Fibroblast of skin of right quadriceps (primary cell): ENCODE measurements at places on chromosomes 2 and 18.

- peak; percentile 44 for DNase-seq
These were observed 138.9 kb downstream of the HDAC4 start for GRCh38 chr2:239261796-239262483.

DNA sequence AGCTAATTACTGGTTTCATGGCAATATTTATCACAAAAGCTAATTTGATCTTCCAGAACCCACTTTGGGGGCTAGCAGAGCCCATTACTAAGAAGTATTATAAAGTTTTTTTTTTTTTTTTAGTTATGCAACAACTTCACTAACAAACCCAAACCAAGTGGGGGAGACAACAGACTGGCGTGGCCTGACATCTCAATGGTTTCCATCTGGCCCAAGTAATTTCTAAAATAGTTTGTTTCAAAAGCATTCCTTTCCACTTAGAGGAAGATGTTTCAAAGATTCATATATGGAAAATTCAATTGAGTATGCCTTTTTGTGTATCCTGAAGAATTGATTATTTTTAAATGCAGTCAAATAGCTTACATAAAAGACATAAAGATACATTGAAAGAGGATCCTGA, 367.1 kb downstream of the HRH4 start:
- DNase-seq, result peak; percentile 46

GRCh38 chr2:118062048-118062447, 26.2 kb upstream of the INSIG2 start:
- DNase-seq, result peak; percentile 34

DNA sequence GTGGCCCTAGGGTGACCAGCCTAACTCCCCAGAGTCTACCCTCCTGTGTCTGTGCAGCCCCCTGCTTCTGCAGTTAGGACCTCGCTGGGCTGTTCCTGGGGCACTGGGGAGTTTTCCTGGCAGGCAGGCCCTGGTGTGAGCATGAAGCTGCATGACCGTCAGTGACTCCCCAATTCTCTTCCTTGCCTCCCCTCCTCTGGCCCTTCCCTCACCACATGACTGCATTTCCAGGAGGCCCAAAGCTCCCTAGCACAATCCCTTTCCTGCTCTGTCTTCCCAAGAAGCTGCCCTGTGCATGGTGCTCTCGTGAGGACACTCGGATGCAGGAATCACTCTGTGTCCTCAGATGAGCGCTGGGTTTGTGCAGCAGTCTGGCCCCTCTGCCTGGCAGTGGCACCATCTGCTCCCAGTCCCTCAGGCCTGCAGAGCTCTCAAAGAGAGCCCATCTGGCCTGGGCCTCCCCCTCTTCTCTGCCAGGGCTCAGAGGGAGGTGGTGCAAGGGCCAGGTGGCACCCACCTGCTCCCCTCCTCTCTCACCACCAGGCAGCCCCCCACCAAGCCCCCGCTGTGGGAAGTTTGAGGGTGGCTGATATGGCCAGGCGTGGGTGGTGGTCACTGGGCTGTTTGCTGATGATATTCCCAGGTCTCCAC, 125.6 kb upstream of the HS6ST1 start:
- DNase-seq, result no peak

DNA sequence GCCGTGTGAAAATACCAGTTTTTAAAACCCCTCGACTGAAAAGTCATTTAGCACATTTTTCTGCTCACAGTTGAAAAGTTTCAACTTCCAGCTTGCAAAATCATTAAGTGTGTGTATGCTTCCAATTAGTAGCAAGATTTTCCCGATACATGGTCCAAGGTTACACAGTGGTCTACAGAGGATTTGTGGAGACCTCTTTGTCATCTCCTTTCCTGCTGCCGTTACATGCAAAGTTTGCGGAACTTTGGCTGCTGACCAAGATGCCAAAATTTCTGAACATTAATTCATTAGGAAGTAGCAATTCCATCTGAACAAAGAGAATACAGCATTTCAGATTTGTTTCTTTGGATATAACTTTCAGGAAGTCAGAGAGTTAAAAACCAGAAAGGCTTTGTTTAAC, 474.6 kb downstream of the PLCL1 start:
- peak; percentile 56 for DNase-seq

DNA sequence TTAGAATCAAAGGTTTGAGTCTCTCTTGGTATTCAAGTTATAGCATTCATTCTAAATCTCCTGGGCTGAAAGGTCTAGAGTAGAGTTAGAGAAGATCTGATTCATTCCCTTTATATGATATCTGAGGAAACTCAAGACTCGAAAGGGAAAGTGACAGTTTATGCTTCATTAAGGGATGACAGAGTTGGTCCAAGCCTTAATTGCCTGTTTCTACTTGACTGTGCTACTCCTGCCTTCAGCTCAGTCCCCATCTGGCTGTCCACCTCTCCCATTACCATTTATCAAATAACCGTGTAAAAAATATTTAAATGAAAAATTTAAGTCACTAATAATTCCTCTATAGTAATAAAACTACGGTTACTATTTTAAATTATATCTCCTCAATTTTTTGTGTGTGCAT, 537.1 kb upstream of the MEX3C start:
- no peak for DNase-seq

GRCh38 chr18:2932247-2933181, 80.4 kb downstream of the LPIN2 start:
- peak; percentile 69 for DNase-seq

DNA sequence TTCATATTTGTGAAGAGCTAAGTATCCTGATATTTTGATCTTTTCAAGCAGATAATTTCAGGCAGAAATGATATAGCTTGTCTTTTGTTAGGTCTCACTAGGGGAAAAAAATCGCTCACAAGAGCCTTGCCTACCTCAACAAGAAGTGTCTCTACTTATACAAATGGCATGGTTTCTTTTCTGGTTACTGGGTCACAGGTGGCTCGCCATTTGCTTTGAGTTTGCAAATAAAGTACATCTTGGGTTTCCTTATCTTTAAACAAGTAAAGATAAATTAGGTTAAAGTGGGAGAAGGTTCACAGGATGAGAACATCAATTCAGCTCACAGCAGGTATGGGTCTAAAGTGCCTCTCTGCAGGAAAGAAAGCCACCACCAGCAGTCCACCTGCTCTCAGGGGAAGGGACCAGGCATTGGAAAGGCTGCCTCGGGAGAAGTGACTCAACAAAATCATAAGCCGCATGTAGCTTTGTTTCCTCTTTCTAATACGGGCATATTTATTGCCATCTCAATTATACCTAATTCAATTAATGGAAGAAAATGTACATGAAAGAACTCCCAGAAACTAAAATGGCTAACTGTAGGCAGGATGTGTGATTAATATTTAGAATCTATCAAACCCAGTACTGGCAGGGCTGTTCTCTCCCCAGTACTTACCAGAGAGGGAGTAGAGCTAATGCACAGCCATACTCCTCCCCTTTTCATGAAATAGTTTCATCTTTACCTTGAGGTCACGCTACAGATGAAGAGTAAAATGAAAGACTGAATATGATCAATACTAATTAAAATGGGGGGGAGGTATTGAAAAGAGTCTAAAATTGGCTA, 28.3 kb downstream of the CDC42EP3 start:
- no peak for DNase-seq

DNA sequence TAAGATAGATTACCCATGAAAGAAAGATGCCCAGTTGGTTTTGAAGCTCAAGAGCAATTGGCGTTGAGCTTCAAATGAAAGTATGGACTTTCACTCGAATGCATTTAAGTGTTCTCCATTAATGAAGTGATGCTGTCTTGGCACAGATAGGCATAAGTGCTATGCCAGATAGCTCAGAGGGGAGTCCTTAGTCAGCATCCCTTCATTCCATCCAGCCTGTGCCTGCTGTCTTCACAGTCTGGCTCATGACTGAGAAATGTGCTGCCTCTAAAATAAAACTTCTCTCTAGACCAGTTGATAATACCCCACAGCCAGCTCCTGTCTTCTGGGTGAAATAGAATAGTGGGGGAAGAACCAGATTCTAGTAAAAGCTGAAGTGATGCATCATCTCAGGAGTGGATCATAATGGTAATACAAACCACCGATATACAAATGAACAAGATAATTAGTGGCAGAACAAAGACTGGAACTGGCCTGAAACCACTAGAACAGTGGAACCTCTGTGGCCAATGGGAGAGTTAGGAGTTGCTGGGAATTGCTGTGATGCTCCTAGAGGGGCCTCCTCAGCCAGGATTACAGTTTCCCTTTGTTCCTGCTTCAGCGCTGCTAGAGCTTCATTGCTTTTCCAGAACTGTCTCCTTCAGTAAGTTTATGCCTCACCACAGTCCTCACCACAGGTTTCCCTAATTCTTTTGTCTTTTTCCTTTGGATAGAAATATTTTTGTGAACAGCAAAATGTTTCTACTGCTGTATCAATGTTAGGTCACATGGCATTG, 359.3 kb downstream of the KIAA1328 start:
- peak; percentile 15 for DNase-seq

DNA sequence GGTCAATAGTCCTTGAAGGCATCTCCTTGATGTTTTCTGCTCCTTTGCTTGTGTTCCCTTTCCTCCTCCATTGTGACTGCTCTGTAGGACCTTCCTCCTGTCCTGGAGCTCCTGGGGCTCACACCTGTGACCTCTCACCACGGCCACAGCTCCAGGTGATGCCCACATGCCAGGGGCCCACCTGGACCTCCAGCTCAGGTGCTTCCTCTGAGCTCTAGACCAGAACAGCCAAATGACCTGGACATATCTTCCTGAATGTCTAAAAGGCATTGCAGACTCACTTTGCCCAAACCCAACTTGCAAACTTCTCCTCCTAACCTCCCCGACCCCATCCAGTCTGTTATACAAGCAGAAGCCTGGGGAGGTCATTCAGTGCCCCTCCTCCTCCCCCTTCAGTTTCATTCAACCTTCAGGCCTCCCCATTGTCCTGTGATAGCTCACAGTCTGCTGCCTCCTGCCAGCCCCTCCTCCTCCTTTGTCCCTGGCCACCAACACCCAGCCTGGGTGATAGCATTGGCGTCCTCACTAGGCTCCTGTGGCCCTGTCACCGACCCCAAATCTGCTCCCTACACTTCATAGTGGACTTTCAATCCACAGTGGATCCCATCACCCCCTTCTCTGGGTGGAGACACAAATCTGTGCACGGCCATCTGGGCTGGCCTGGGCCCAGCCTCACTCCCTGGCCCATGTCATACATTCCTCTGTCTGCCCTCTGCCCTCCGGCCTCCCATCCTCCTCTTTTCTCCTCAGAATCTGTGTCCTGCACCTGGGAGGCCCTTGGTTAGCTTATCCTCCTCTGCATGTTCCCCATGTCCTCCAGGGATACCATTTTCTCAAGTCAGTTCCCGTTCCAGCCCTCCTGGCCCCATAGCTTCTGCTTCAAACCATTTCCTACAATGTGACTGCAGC, 310.4 kb upstream of the HDAC4 start:
- no peak for DNase-seq

DNA sequence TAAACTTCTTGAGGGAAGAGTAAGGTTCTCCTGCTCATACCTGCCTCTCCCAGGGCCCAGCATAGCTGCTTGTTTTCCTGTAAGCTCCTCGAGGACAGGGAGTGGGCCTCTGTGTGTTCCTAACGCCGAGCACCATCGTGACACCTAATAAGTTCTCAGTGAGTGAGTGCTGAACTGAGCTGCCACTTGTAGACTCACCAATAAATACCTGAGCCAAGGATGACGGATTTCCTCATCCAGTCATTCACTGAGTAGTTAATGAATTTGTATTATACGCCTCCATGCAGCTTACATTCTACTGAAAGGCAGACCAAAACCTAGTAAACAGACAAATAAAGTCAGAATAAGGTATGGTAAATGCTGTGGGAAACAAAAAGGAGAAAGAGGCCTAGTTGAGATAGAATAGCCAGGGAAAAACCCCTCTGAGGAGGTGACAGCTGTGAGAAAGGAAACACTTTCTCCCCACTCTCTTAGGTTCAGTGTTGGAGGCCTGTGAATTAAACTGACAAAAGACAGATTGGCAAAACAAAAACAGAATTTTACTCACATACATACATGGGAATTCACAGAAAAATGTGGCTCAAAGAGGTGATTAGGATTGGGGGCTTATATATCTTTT, 138.6 kb downstream of the B3GNT2 start:
- DNase-seq, result no peak
